Stimulated activated CD4-positive, alpha-beta T cell treated with anti-CD3 and anti-CD28 coated beads, Interleukin-1b, Interleukin-23, amount 100 ng/mL, for 24 hours (primary cell): ENCODE measurements at places on chromosomes 1 and 21.

- DNase-seq: no peak
These were observed 826 bp downstream of the LAPTM5 start for GRCh38 chr1:30756545-30757351.

DNA sequence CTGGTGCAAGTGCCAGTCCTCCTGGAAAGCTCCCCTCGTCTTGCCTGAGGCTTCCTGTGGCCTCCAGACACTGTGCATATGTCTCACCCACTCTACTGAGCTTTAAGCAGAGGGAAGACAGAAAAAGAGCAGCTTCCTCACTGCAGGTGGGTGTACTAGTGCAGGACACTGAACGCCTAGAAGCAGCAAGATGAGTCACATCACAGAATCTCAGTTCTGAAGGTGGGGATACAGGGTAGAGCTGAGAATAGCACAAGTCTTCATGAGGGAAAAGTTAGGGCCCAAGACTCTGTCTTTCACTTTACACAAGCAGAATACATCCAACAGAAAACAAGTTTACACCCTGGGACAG is 37.4 kb downstream of the PCAT6 start:
- no peak for DNase-seq

- no peak for DNase-seq
These were observed 25.8 kb upstream of the PIGC start for GRCh38 chr1:172469717-172470116.

DNA sequence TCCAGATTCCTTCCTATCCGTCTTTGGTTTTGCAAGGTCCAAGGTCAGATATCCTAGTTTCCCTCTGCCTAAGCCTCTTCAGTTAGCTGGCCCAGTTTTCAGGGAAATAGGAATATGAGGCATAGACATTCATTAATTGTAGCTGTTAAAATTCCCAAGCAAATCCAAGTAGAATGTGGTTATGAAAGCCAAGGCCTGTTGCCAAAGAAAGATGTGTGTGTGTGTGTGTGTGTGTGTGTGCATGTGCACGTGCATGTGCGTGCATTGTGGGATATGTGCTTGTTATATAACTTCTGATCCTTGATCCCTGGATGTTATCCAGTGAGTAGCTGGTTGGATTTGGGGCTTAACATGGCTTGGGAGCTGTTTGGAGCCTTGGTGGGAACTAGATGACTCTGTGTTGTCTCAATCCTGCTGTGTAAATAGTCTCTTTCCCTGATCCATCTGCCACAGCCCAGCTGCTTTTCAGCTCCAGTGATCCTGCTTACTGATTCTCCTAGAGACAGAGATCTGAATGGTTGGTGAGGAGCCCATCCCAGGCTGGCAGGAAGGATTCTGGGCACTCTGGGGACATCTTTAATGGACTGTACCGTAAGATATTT is 70.6 kb upstream of the GCLM start:
- DNase-seq: no peak

GRCh38 chr1:25748531-25749205 is 51.3 kb upstream of the SELENON start:
- DNase-seq: no peak

DNA sequence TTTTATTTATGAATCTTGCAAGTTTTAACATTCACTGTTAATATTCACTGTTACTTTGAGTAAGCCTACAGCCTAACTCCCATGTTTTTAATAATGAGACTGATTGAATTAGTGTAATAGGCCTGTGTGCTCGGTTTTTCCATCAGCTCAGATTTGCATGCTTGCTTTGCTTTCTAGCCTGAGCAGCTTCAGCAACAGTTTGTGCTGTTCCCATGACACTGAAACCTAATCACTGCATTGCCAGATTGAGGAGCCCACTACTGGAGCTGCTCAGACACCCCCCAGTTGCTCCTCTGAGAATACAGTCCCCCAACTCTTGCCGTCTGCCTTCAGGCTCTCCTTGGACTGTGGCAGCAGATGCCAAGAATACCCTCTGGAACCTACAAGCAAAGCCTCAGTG is 695.4 kb downstream of the BRINP3 start:
- no peak for DNase-seq
